ENCODE measurements at places on chromosomes 16 and 17.
A peak's percentile ranks its signal among the peaks of the same experiment; 100 is the strongest.

DNA sequence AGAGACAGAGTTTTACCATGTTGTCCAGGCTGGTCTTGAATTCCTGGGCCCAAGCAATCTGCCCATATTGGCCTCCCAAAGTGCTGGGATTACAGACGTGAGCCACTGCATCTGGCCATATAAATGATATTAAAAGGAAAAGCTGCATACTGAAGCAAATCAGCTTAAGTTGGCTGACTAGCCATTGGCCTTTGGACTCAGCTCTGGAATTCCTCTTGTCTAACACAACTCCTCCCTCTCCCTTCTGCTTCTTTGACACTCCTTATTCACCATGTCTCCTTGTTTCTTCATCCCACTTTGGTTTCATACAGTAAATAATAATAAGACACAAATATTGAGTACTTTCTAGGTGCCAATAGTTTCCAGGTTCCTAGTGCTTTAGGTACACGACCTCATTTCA is 7.5 kb downstream of the KRT12 start:
- H3K4me3 ChIP-seq, result no peak overlapping the region
- H3K27me3 ChIP-seq, result no peaks in the 10 kb centered on the region
- H3K4me1 ChIP-seq, result no peaks in the 10 kb centered on the region
- no peak for DNase-seq
- H3K27ac ChIP-seq, result no peak overlapping the region

- no peak overlapping the region for H3K4me3 ChIP-seq
- H3K27me3 ChIP-seq, result no peaks in the 10 kb centered on the region
- H3K36me3 ChIP-seq, result no peaks in the 10 kb centered on the region
These were observed 129.8 kb upstream of the RCVRN start for GRCh38 chr17:10034719-10035475.

DNA sequence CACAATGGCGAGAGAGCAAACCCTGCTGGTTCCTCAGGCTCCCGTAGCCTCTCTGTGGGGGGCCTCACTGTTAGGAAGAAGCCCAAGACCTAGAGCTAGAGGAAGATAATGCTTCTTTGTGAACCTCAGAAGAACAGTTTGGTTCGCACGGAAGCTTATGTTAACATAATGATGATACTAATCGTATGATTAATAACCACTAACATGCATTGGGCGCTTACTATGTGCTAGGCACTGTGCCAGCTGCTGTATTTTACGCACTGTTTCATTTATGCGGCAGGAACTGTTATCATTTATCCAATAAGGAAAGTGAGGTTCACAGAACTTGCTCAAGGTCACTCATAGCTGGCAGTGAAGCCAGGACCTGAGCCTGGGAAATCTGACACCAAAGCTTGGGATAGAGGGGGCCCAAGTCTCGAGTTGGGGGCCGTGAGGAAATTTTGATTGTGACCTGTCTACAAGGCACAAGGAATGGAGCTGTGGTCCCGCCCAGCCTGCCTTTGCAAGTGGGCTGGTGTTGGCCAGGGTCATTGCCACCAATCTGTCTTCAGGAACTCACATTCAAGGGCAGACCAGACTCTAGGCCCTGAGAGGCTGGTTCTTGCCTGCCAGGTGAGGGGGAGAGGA is 6.8 kb downstream of the PRCD start:
- no peak overlapping the region for H3K4me3 ChIP-seq
- no peak overlapping the region for H3K27ac ChIP-seq
- H3K36me3 ChIP-seq, result no peaks in the 10 kb centered on the region
- no peak for DNase-seq
- H3K27me3 ChIP-seq, result no peaks in the 10 kb centered on the region
- peaks cover 7% of the 10 kb centered on the region for H3K4me1 ChIP-seq

GRCh38 chr16:27107185-27107592 is 40.5 kb downstream of the C16orf82 start:
- peaks cover 8% of the 10 kb centered on the region for H3K4me1 ChIP-seq
- DNase-seq, result no peak
- no peak overlapping the region for H3K27ac ChIP-seq
- no peaks in the 10 kb centered on the region for H3K27me3 ChIP-seq

DNA sequence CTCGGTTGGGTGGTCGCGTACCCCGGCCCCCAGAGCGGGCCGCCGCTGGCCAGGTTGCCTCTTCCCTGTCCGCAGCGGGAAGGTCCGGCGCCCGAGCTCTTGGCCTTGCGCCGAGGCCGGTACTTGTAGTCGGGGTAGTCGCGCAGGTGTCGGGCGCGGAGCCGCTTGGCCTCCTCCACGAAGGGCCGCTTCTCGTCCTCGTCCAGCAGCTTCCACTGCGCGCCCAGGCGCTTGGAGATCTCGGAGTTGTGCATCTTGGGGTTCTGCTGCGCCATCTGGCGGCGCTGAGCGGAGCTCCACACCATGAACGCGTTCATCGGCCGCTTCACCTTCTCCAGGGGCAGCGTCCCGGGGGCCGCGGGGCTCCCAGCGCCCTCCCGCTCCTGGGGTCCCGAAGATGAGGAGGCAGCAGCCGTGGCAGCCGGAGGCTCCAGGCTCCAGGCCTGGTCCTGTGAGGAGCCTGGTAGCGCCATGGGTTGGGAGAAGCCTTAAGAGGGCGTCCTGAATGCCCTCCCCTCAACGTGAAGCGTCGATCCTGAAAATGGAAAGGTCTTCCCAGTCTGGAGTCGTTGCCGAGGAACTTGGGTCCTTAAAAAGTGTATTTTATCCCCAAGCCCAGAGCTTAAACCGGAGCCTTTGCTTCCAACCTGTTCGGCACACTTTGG is 558 bp downstream of the SOX15 start:
- H3K4me3 ChIP-seq, result no peak overlapping the region
- H3K4me1 ChIP-seq, result peaks cover 8% of the 10 kb centered on the region
- peaks cover 33% of the 10 kb centered on the region for H3K36me3 ChIP-seq
- no peaks in the 10 kb centered on the region for H3K27me3 ChIP-seq
- peak; percentile 47 for DNase-seq

DNA sequence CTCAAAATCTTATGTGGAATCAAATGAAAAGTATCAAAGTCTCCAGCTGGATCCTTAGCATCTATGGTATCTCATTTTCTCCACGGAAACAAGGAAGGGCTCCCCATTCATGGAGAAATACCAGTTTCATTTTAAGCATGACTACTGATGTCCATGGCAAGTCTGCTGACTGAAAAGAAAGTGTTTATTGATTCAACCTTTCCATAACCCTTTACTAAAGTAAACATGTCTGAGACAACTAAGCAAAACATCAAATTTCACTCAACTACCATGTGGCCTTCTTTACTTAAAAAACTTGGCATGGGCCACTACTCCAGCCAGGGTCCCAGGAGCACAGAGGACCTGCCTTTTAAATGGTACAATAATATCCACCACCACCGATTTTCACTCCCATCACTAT is 928.0 kb upstream of the SOX9 start:
- no peaks in the 10 kb centered on the region for H3K27me3 ChIP-seq
- H3K36me3 ChIP-seq, result no peaks in the 10 kb centered on the region
- no peak overlapping the region for H3K4me3 ChIP-seq
- no peak overlapping the region for H3K27ac ChIP-seq
- DNase-seq, result no peak
